Astrocyte of the spinal cord (primary cell): ENCODE measurements at places on chromosomes 5 and 9.

GRCh38 chr5:110376281-110376951 lies 350.1 kb downstream of the TMEM232 start:
- peak; percentile 43 for DNase-seq

DNA sequence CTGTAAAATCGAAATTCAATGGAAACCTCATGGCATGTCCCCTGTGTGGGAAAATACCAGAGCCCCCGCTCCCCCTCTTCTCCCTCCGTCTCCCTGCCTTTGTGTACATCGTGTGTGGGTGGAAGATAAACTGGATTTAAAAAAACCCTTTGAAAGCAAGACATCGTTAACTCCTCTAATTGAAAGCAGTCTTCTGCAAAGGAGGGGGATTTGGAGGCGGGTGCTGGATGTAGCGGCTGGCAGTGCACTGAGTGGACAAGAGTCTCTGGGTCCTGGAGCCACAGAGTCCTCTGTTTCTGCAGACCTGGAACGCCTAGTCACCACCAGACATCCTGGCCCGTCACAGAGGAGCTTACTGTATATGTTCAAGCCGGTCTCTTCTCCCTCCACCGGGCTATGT lies 169.4 kb downstream of the PAPPA start:
- DNase-seq, result no peak

DNA sequence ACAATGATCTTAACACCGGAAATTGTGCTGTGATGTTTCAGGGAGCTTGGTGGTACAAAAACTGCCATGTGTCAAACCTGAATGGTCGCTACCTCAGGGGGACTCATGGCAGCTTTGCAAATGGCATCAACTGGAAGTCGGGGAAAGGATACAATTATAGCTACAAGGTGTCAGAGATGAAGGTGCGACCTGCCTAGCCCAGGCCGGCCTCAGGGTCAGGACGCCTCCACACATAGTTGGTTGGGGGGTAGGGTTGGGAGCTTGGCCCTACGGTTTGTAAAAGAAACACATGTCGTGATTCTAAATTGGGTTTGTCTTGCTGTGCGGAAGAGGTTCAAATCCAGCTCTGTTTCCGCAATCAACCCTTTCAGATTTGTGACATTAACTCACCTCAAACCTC lies 6.6 kb downstream of the FCN2 start:
- DNase-seq, result no peak

- no peak for DNase-seq
Observed at GRCh38 chr5:146041180-146041789, 64.1 kb downstream of the PLAC8L1 start.

DNA sequence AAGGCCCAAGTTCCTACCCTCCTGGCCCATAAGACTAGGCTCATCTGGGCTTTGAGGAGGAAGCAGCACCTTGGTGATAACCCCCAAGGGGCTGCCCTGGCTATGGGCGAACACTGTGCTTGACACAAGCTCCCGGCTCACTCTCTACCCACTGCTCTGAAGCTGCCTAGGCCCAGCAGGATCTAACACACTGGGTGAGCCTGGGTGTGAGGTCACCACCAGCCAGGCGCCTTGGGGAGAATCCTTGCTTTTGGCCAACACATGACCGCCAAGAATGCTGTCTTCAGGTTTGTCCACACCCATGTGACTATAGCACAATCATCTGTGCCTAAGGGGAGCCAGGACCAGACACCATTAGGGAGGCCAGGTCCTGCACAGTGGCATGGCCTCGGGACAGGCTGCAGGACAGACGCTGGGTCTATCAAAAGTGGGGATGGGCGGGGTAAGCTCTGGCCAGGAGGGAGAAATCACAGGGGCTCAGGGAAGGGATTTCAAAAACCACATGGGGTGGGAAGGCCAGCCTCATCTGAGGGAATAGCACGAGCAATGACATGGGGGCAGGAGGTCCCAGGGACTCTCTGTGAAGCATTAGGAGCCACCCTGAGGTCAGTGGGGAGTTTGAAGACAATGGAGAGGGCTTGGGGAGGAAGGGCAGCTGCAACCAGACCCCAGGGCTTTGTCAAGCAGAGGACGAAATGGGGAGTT lies 29.6 kb downstream of the BICD2 start:
- DNase-seq, result no peak

DNA sequence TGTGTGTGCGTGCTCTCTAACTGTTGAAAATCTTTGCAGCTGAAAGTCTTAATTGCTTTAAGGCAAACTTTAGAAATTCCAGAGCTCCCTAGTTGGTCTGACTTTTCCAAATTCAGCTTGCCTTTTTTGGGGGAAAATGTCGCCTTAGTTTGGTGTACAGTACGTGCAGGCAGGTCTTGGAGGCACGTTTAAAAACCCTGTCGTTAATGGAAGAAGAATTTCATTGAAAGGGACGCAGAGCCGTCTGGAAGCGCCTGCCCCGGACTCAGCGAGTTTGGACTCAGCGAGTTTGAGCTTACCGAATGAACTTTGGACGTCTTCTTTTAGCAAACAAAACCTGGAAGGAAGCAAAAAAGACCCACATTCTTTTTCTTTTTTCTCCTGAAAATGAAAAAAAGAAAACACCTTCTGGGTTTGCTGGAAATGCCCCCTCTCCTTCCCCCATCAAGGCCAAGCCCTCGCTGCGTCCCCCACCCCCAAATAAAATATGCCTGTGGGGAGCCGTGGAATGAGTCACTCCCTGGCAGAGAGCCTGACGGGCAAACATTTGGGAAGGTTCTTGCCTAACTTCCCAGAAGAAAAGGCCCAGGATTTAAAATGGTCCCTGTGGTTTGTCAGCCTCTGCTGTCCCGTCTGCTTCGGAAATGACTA lies 1.5 kb downstream of the NEK6 start:
- peak; percentile 91 for DNase-seq

DNA sequence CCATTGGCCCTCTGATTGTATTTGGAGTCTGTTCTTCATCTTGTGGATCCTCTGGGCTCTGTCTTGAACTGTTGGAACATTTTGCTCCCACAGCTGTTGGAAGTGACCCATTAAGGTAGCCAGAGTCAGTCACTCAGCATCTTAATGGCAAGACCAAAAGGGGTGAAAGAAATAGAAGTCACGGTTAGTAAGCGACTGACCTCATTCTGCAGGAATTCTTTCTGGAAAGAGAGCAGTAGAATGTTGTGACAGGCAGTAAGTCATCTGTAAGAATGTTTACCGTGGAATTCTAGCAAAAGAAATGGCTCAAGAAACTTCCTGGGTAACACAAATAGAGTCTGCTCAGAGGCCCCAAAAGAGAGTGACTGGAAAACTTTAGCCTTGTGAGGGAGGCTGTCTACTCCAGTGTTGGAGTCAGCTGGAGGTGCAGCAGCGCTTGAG lies 28.6 kb upstream of the TNC start:
- DNase-seq, result peak; percentile 90

GRCh38 chr5:167969998-167970397 lies 321.4 kb upstream of the WWC1 start:
- peak; percentile 44 for DNase-seq

DNA sequence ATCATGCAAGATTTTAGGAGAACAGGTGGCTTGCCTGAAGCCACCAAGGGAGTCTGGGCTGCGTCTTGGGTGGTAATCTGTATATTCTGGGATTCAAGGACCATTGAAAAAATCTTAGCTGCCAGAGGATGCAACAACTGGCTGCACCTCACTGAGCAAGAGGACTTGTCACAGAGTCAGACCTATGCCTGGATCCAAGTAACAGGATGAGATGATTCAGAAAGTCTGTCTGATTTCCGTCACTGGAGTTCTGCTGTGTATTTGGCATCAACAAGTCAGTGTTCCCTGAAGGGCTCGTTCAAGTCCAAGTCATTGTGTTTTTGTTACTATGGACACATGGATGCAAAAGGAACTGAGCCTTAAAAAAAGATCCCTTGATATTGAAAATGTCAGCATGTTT lies 37.8 kb upstream of the CARTPT start:
- DNase-seq, result peak; percentile 3

GRCh38 chr9:107039542-107039941 lies 176.6 kb downstream of the ZNF462 start:
- DNase-seq, result peak; percentile 77

DNA sequence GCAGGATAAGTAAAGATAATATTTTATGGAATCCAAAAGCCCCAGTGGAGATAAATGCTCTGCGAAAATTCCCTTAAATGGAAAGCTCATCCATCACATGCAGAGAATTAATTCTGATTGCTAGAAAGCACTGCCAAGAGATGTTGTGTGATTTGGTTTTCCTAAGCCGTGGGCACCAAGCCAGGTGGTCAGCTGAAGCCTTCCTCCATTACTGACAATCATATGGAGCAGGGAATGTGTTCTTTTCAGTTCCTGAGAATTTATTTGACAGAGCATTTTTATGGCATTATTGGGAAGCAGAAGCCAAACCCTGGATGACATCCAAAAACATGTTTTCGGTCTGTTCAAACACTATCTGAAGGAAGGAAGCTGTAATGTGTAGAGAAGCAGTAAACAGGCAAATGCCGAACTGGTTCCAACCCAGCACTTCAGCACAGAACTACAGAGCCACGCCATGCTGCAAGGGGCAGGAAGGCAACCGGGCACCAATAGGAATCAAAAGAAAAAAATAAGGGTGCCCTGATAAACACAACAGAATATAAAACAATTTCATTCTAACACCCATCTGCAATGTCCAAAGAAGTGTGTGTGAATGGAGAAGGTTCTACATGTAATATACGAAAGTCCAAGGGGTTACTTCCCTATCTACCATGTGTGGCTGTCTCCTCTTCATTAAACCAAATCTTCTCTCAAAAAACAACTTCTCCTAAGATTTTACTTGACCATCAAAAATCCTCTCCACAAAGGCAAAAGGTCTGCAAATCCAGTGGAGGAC lies 12.3 kb downstream of the ARSB start:
- DNase-seq, result peak; percentile 37

GRCh38 chr5:113340537-113340936 lies 94.3 kb downstream of the TSSK1B start:
- no peak for DNase-seq

DNA sequence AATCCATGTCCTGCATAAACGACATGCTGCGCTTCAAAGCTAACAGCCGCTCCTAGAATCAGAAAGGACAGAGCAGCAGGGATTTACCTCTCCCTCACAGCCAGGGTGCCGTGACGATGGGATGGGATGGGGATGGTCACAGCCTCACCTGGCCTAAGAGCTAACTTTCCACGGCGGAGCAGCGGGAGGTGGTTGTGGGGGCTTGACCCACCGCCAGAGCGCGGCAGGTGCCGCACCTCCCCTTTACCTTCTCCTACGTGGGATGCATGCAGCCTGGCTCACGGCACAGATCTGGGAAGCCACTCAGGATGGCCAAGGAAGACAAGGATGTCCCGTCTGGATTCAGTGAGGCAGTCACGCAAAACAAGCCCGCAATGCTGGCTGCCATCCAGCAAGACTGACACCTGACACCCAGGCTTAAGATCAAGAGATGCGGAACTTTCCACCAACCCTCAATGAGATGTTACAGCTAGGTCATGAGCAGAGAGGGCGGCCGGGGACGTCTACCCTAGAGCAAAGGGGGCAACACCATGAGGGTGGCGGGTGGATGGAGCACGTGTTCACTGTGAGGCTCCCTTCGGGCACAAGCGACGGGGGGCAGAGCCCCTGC lies 5.8 kb downstream of the BRD9 start:
- no peak for DNase-seq

GRCh38 chr9:101840694-101841188 lies 102.3 kb upstream of the GRIN3A start:
- no peak for DNase-seq

DNA sequence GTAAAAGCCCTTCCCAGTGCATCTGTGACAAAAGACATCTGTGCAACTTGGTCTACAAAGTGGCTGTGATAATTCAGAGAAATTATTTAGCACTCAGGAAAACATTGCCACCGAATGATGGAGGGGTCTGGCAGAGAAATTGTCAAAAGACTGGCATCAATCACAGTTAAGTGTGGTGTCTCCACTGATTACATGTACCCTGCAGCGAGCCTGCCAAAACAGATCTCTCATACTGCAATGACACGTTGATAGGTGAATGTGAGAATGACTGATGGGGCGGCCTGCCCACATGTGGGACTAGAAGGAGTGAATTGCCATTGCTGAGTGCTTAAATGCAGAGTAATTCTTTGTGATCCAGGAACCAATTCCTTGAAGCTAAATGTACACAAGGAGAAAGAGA lies 136.4 kb upstream of the PCSK5 start:
- no peak for DNase-seq

DNA sequence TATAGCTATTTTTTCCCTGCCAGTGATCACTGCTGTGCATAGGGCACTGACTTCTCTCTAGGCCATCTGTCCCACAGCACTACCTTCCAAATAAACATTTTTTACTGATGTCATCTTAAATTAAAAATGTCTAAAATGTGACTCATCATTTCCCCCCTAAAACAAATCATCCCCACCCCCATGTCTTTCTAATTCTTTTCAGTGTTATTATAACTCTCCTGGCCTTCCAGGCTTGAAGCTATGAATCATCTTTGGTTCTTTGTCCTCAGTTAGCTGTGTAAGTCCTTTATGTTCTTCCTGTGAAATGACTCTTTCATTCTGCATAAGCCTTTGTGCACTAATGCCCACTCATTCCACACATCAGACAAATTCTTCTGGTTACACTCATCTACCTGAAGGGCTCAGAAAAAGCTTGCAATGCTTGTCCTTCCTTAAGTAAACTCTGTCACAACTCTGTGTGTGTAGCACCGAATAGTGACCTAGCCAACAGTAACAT lies 78.1 kb downstream of the CFAP95 start:
- DNase-seq, result peak; percentile 94

DNA sequence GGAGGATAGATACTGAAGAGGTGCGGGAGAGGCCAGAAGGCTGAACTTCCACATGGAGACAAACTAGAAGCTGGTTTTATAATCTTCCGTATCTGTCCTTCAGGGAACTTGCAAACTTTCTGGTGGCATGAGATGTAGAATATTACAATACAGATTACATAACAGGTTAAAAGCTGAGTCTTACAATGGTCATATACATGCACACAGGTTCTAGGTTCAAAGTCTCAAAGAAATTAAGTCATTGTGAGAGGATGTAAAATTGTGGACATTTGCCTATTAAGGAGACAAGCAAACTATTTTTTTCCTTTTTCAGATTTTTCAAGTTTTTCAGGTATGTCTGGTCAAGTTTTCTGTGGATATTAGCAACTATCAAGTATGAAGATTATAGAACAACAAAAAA lies 10.4 kb upstream of the ZSWIM6 start:
- no peak for DNase-seq
